ENCODE measurements at places on chromosomes 2 and 18.
A peak's percentile ranks its signal among the peaks of the same experiment; 100 is the strongest.

GRCh38 chr2:132651115-132652045 lies 18.6 kb downstream of the LYPD1 start:
- peak; percentile 99 for ATAC-seq

- peak; percentile 79 for ATAC-seq
Observed at GRCh38 chr2:64595397-64596176, 58.1 kb downstream of the SERTAD2 start.

GRCh38 chr2:6524691-6525474 lies 340.8 kb downstream of the CMPK2 start:
- ATAC-seq = peak; percentile 49

- no peak for ATAC-seq
Observed at GRCh38 chr18:35463827-35464226, 33.9 kb downstream of the INO80C start.

- ATAC-seq = no peak
Observed at GRCh38 chr2:128607911-128608506, 289.3 kb upstream of the HS6ST1 start.

- ATAC-seq = no peak
Observed at GRCh38 chr2:176614930-176615329, 345.7 kb downstream of the MTX2 start.

DNA sequence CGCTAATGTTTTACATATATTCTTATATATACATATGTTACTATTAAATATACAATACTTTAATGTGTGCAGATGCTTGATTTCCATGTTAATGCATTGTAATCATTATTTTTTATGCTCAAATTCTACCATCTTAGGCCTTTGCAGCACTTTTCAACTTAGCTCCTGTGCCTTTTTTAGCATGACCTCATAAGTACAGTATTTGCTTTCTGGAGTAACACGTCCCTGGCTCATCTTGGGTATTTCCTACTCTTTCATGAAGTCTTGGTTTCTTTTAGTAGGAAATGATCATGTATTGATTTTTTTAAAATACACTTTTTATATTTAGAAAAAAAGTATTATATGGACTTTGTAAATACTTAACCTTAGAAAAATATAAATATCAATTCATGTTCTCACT lies 36.5 kb downstream of the CAB39 start:
- no peak for ATAC-seq

- no peak for ATAC-seq
Observed at GRCh38 chr18:75582406-75582821, 154.9 kb upstream of the SMIM21 start.

DNA sequence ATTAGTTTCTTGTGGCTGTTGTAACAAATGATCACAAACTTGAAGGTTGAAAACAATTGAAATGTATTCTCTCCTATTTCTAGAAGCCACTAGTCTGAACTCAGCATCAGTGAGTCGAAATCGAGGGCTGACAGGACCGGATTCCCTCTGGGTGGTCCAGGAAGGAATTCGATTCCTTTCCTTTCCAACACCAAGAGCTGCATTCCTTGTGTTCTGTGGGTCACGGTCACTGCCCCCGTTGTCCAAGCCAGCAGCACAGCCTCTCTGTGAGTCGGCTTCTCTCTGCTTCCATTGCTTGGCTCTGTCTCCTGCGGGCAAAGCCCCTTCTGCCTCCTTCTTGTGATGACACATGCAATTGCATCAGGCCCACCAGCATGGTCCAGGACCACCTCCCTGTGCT lies 67.3 kb downstream of the SMIM21 start:
- no peak for ATAC-seq

DNA sequence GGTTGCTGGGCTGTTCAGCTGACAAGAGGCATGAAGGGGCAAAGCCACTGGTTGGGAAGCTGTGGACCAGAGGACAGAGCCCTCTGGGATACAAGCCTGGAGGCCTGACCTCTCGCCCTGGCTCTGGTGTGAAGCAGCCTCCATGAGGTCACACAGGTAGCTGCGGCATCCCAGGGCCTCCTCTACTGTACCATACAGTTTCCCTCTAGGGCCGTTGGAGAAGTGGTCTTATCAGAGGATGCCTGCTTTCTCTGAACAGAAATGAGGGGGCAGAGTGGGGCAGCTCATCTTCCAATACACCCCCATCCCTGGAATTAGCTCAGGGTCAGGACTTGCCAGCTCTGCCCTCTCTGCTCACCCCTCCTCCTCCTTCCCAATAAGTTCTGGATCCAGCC lies 135.1 kb upstream of the SMAD2 start:
- ATAC-seq = no peak

- ATAC-seq = peak; percentile 36
Observed at GRCh38 chr2:69755862-69756467, 14.0 kb downstream of the ANXA4 start.

- ATAC-seq = no peak
Observed at GRCh38 chr2:202286595-202286994, 21.0 kb downstream of the NOP58 start.

DNA sequence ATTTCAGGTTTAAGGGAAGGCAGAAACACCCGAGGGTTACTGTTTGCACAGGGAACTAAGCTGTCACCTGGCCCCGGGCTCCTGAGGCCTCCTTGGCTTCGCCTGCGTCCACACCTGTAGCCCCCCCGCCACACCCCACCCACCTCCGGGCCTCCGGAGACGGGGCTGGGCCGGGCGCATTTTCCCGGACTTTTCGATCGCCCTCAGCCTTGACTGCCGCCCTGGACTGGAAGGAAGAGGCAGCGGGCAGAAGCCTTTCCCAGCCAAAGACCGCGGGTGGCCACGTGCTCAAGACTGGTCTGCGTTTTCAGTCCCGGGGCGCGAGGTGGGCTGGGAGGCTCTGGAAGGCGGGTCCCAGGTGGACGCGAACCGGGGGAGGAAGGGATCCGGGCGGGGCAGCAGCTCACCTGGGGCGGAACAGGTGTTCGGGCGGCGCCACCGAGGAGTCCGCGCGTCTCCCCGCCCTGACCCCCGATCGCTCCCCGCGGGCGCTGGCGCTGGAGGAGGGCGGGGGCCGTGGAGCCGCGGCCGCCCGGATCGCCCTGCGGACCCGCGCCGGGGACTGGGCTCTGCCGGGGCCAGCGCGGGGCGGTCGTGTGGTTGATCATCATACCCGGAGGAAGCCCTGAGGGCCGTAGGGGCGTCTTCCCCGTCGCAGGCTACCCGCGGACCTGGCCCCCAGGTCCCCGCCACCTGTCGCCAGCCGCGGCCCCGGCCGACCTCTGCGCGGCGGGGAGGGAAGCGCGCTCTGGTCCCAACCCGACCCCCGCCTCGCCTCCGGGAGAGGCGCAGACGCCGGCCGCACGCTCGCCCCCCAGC lies 3.2 kb downstream of the ID2 start:
- ATAC-seq = peak; percentile 36

DNA sequence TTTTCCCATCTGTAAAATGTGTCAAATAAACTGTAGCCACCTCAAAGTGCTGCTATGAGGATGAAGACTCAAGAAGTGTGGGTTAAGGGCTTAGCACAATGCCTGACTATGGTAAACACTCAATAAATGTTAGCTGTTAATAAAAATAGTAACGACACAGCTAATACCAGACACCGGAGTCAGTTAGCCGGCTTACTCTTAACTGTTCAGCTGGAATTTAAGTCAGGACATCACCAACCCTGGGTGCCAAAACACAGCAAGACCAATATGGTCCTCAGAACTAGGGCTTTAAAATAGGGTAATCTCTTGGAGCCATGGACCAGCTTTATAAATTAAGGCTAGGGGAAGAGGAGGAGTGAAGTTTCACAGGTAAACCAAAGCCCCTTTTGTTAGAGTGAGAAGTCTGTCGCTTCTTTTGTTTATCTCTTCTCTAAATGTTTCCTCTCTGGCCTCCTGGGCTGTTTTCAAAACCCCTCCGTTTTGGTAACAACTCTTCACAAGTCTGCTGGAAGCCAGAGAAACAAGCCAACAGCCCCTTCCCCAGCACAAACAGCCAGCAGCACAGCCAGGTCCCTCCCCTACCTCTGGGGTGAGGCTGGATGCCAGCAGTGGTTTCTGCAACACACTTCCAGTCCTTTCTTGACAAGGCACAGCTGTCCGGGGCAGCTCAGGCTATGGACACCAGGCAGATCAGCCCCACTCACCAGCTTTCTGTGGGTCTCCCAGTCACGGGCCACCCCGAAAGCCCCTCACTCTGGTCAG lies 13.8 kb upstream of the FZD7 start:
- 0 out of 3 replicates have a peak, but pooled peaks have one; percentile 18 for ATAC-seq

DNA sequence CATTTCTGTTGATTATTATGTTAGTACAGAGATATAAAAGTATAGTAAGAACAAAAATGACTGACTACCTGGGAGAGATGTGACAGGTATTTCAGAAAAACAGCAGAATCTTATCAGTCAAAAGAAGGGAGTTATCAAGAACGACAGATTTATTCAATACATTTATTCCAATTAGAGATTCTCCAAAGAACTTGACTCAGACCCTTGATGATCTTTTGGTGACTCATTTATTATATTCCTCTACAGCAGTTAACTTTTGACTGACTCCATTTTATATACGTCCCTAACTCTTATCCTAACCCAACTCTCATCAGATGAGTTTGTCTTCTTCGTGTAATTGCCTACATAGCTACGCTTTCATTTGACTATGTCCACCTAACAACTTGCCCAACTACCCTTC lies 91.1 kb downstream of the C2orf74 start:
- no peak for ATAC-seq

GRCh38 chr18:11020161-11020853 lies 129.1 kb downstream of the PIEZO2 start:
- ATAC-seq = no peak

- no peak for ATAC-seq
Observed at GRCh38 chr2:145916799-145917198, 1396.9 kb upstream of the ZEB2 start.

- no peak for ATAC-seq
Observed at GRCh38 chr2:111653103-111653624, 230.8 kb downstream of the ANAPC1 start.

GRCh38 chr2:64274399-64275173 lies 130.4 kb upstream of the PELI1 start:
- ATAC-seq = no peak

DNA sequence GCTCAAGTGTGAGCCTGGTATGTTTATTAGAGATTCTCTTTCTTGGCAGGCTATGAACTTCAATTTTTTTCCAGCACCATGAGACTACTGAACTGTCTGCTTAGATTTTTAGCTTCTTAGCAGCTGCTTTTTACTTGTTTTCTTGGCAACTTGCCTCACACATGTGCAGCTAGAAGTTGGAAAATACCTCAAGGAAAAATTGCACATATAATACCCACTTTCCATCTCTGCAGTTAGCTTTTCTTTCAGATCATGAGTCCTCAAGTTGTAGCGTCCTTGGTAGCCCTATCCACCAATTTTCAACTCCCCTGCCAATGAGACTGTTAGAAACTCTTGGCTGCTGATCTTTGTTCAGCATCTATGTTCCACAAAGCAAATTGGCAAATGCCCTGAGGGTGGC lies 302.1 kb downstream of the HRH4 start:
- ATAC-seq = no peak

DNA sequence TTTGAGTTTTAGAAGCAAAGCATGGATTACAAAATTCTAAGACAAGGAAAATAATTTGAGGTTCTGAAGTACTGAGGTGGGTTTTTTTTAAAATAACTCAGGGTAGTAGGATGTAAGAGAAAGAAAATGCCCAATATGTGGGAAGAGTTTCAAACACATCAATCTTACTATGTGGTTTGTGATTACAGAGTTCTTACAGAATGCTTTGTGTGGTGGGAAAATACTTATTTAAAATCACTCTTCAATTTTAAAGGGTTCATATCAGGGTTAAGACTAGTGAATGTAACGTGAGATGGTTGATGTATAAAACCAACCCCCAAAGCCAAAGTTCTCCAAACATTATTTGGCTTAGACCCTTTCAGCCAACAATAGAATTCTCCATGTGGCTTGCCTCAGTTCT lies 173.5 kb downstream of the UBE2E3 start:
- no peak for ATAC-seq

- no peak for ATAC-seq
Observed at GRCh38 chr2:30643674-30644073, 163.6 kb downstream of the CAPN13 start.

DNA sequence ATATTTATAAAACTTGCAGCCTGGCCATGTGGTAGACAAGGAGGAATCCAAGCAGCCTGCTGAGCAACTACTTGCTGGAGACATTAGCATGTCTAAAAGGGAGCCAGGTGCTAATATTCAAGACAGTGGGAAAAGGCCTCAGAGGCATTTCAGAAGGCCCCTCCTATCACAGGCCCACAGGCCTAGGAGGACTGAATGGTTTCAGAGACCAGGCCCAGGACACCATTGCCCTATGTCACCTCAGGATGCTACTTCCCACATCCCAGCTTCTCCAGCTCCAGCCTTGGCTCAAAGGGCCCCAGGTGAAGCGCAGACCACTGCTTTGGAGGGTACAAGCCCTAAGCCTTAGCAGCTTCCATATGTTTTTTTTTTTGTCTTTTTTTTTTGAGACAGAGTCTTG lies 39.0 kb downstream of the TPRKB start:
- ATAC-seq = no peak

DNA sequence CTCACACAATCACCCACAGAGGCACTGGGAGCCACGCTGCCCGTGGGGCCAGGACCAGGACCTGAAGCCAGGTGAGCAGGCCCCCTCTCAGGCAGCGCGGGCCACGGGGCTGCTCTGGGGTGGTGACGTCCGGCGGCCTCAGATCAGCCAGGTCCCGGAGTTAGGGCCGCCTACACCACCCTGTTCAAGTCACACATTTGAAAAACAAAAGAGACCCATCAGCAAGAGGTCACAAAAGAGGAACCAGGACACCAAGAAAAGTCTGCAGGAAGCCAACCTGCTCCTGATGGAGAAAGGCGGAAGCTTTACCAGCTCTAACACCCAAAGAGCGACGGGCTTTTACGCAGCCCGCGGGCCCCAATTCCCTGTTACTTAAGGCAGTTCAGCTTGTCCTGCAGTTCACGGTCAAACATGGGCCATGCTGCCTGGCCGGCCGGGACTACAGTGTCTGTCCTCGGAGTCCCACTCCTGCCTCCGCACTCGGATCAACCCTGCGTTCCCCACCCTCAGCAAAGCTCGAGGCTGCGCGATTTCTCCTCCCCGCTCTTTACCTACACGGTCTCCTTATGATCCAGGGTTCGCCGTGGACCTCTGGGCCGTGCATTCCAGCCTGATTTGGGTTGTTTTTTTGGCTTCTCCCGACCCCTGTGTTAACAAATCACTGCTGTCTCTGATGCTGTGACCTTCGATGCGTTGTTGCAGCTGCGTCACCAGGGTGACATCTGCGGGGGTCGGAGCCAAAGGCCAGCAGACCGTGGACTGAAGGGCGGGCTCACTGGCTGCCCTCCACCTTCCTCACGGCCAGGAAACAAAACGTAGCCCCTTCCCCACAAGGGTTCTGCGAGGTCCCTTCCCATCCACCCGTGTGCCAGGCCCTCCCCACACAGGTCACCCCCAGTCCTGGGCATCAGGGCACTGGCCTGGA lies 31.0 kb downstream of the SNORC start:
- ATAC-seq = no peak

GRCh38 chr2:64847930-64848329 lies 141.3 kb upstream of the SLC1A4 start:
- ATAC-seq = no peak

DNA sequence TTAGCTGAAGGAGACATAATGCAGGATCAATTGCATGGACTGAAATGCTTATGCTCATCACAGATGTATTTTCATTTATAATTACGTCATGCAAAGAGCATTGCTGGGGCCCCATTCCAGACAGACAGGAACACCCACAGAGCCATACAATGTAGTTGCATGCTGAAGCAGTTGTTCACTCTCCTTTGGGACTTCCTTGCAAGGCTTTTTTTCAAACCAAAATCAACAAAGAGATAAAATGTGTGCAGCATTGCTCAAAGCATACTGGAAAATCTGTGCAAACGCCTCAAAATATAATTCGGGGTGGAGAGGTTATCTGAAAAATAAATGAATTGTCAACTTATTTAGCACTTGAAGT lies 463.2 kb downstream of the CDH2 start:
- ATAC-seq = no peak
